ENCODE measurements at places on chromosomes 7 and 10. TPM values are rescaled to one million over a fixed set of nuclear protein-coding genes. Genes with fewer than 3 reads are reported as not detected.

Gene DOCK1
- 91.0 TPM for total RNA-seq

Gene TBC1D12
- 13.9 TPM for total RNA-seq

Gene AFAP1L2
- total RNA-seq: 0.77 TPM

Gene NME8
- total RNA-seq: not detected

Gene ARMS2
- total RNA-seq: not detected

Gene KIFBP
- total RNA-seq: 29.7 TPM

Gene LEP
- 2.8 TPM for total RNA-seq

Measured in fibroblast of lung (primary cell).